ENCODE measurements at places on chromosomes 6 and 20.

DNA sequence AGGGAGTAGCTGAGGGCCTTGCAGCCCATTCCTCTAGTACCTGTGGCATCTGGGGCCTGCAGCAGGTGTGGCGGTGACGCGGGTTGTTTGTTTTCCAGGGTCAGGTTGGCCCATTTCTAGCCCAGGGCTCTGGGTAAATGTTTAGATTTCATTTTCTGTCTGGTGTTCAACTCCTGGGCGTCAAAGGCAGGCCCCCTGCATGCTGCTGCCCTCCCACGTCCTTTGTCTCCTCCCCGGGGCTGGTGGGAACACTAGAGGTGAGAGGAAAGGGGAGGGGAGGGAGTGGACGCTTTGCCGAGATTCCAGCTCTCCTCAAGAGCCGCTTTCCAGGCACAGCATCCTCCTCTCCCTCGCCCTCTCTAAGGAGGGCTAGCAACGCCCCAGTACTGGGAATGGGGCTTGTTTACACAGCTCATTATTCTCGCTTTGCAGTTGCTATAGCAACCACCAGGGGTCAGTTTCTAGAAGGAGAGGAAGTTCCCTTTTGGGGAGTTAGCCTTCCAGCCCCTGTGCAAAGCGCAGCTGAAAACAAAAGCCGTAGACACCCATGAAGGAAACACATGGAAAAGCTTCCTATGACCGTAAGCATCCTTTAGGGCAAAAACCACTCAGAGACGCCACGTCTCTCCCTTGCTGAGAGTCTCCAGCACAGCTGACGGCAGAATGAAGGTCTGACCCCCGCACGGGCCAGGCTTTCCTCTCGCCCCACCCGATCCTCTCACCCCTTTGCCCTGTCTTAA lies 170.6 kb downstream of the LY86 start:
- DNase-seq, result no peak

GRCh38 chr6:71965404-71965803 lies 79.1 kb downstream of the RIMS1 start:
- no peak for DNase-seq

GRCh38 chr6:116779573-116780164 lies 14.2 kb upstream of the FAM162B start:
- no peak for DNase-seq

- no peak for DNase-seq
Measured at GRCh38 chr20:47740121-47740861, 45.0 kb downstream of the SULF2 start.

- DNase-seq, result no peak
Measured at GRCh38 chr6:27966044-27966443, 9.0 kb downstream of the OR2B6 start.

DNA sequence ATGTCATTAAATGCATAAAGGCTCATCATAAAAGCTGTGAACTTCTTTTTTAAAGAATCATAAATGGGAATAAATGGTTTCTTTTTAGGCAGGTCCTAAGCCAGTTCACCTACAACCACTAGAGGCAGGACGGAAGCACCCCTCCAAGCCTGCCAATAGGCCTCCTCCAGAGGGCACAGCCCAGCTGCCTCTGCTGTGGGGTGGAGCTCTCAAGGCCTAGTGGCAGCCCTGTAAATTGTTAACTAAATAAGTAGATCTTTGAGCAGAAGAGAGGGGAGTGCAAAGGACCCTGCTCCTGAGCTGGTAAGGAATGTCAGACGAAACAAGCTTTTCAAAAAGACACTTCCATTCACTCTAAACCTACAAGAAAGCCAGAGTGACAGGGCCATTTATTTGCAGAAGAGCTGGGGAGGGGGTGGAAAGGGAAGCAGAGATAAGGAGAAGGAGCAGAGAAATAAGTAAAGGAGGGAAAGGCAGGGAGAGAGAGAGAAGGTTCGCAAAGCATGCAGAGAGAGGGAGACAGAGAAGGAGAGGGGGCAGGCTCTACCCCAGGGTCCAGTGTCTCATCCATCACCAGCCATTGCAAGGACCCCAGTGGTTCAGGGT lies 18.0 kb upstream of the MAFB start:
- DNase-seq, result no peak

- no peak for DNase-seq
Measured at GRCh38 chr20:44455126-44455525, 20.5 kb upstream of the TTPAL start.

DNA sequence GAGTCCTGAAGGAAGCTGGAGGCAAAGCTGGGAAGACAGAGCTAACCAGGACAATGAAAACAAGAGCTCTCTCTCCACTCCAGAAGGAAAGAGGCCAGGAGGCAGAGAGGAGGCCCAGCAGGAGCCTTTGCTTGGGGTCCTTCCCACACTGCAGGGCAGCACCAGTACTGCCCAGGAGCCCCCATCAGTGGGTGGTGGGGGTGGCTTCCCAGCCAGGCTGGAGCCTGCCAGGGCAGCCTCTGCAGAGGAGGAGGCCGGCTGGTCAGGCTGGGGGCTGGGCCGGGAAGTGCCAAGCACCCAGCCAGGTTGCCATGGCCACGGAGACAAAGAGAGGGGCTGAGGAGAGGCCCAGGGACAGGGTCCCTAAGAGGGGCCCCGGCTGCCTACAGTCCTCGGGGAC lies 33.4 kb downstream of the PREX1 start:
- DNase-seq, result no peak

GRCh38 chr6:41547799-41548097 lies 1.6 kb downstream of the FOXP4 start:
- DNase-seq, result no peak

DNA sequence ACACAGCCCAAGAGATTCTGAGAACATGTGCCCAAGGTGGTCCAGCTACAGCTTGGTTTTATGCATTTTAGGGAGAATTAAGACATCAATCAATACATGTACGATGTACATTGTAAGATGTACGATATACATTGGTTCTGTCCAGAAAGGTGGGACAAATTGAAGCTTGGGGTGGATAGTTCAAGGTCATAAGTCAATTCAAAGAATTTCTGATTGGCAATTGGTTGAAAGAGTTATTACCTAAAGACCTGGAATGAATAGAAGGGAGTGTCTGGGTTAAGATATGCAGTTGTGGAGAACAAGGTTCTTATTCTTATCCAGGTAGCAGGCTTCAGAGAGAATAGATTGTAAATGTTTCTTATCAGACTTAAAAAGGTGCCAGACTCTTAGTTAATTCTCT lies 31.8 kb upstream of the LCA5 start:
- no peak for DNase-seq

GRCh38 chr6:130560231-130560630 lies 194.4 kb downstream of the TMEM200A start:
- no peak for DNase-seq

- no peak for DNase-seq
Measured at GRCh38 chr20:36830791-36831691, 44.9 kb upstream of the TLDC2 start.

DNA sequence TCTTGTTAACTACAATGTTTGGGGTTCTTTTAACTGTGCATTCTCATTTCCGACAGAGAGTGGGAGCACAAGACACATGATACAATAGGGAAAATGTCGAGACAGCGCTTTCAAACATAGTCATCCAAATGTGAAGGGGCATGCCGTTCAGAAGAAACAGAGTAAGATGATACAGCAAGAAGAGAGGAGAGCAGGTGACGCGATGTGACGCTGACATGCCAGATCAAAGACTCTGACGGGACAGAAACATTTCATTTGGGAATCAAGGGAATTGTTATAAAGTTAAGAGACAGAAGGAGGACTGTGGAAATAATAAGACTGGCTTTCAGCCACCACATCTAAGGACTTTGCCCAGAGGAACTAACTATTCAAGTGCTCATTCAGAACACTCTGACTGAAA lies 117.4 kb downstream of the FAXC start:
- DNase-seq, result no peak
